ENCODE measurements at places on chromosomes 4 and X. TPM values are rescaled to one million over a fixed set of nuclear protein-coding genes. Genes with fewer than 3 reads are reported as not detected.

DNA sequence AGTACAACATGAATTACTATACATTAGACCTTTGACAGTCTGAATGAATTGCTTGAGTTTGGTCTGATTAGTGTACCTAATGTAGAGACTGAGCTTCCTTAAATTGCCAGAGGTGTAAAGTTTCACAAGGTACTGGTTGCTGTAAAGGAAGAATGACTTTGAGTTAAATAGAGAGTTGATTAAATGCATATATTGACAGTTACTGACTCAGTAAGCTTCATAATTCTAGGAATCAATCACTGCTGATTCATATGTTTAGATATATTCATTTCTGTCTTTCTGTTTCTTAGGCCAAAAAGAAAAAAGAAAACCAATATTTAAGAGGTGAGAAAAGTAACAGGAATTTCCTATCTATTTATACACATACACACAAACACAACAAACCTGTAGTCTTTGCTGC lies 16.2 kb upstream of the ART3 start:
- no peaks in the 10 kb centered on the region for H3K36me3 ChIP-seq
- no peaks in the 10 kb centered on the region for H3K27me3 ChIP-seq
- H3K27ac ChIP-seq: no peak overlapping the region
- no peak overlapping the region for H3K4me3 ChIP-seq

DNA sequence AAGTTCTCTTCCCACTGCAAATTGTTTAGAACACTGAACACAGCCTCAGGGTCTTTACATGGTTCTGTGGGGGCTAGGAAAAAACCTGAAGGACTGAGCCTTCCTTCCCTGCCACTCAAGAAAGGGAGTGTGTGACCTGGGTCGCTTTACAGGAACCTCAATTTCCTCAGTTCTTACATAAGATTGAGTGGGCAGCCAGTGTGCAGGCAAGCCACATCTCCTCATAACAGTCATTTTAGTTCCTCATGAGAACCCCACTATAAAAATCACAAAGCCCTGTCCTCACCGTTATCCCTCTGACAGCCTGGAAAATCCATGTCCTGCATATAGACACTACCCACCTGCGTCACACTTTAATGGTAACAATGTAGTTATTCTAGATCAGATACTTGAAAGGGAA lies 2.1 kb upstream of the ETDC start:
- H3K4me3 ChIP-seq: no peak overlapping the region
- no peak overlapping the region for H3K27ac ChIP-seq
- DNase-seq: no peak
- H3K4me1 ChIP-seq: peaks cover 8% of the 10 kb centered on the region
- no peaks in the 10 kb centered on the region for H3K36me3 ChIP-seq

DNA sequence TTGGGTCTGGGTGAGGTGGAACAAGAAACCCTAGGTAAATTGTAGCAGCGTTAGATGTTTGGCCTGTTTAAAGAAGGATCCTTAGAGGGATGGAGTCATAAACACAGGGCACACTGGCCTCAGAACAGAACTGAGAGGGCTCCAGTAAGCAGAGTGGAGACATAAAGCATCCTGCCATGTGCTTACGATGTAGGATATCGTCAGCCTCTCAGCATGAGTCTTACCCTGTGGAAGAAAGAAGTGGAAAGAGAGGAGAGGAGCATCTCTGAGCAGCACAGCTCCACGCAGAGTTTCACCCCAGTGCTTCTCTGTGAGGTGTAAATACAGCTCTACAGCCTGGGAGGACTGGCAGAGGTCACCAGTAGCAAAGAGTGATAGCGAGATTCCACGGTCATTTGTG lies 27.8 kb upstream of the SORBS2 start:
- H3K27ac ChIP-seq: peak overlapping the region; percentile 72
- H3K27me3 ChIP-seq: no peaks in the 10 kb centered on the region
- H3K4me3 ChIP-seq: no peak overlapping the region
- H3K36me3 ChIP-seq: no peaks in the 10 kb centered on the region
- peak; percentile 24 for DNase-seq
- peaks cover 56% of the 10 kb centered on the region for H3K4me1 ChIP-seq

REPS2 gene
- total RNA-seq: 1.2 TPM

GRCh38 chrX:122625821-122626220 lies 558.3 kb upstream of the GRIA3 start:
- H3K4me3 ChIP-seq: no peak overlapping the region
- no peak for DNase-seq
- H3K27ac ChIP-seq: no peak overlapping the region
- H3K4me1 ChIP-seq: no peaks in the 10 kb centered on the region
- no peaks in the 10 kb centered on the region for H3K27me3 ChIP-seq
- H3K36me3 ChIP-seq: no peaks in the 10 kb centered on the region

GRCh38 chrX:41090568-41091238 lies 5.5 kb downstream of the USP9X start:
- H3K27me3 ChIP-seq: no peaks in the 10 kb centered on the region
- H3K4me1 ChIP-seq: peaks cover 34% of the 10 kb centered on the region
- no peak for DNase-seq
- H3K27ac ChIP-seq: no peak overlapping the region
- H3K36me3 ChIP-seq: no peaks in the 10 kb centered on the region

GRCh38 chr4:5912614-5913019 lies 19.7 kb upstream of the CRMP1 start:
- H3K36me3 ChIP-seq: no peaks in the 10 kb centered on the region
- no peak for DNase-seq
- H3K27ac ChIP-seq: no peak overlapping the region
- H3K27me3 ChIP-seq: peaks cover 24% of the 10 kb centered on the region
- no peak overlapping the region for H3K4me3 ChIP-seq
